ENCODE measurements at places on chromosomes 6 and 20. TPM values are rescaled to one million over a fixed set of nuclear protein-coding genes. Genes with fewer than 3 reads are reported as not detected.

RAD21L1 gene
- 0.16 TPM for polyA plus RNA-seq

ANKRD6 gene
- 0.54 TPM for polyA plus RNA-seq

PSORS1C1 gene
- polyA plus RNA-seq: 2.6 TPM

ENPP3 gene
- polyA plus RNA-seq: not detected

ID4 gene
- polyA plus RNA-seq: 29.1 TPM

PLEKHG1 gene
- 0.51 TPM for polyA plus RNA-seq

ALDH5A1 gene
- 1.0 TPM for polyA plus RNA-seq

TRIM10 gene
- polyA plus RNA-seq: not detected

PRSS16 gene
- 0.20 TPM for polyA plus RNA-seq

BCLAF1 gene
- polyA plus RNA-seq: 78.0 TPM

ALDH8A1 gene
- polyA plus RNA-seq: not detected

AURKA gene
- polyA plus RNA-seq: 88.5 TPM

HSD17B8 gene
- 5.6 TPM for polyA plus RNA-seq

TRIM27 gene
- 40.2 TPM for polyA plus RNA-seq

HUS1B gene
- polyA plus RNA-seq: not detected

SLC35D3 gene
- not detected for polyA plus RNA-seq

TRAPPC3L gene
- polyA plus RNA-seq: 0.30 TPM

VNN1 gene
- 0.61 TPM for polyA plus RNA-seq

MAFB gene
- 3.8 TPM for polyA plus RNA-seq

COL20A1 gene
- not detected for polyA plus RNA-seq

GPR6 gene
- not detected for polyA plus RNA-seq

EEF1A2 gene
- not detected for polyA plus RNA-seq

TRIM40 gene
- not detected for polyA plus RNA-seq

SLC26A8 gene
- polyA plus RNA-seq: not detected

TSBP1 gene
- polyA plus RNA-seq: not detected

ACSS1 gene
- 0.61 TPM for polyA plus RNA-seq

DUSP15 gene
- not detected for polyA plus RNA-seq

FILIP1 gene
- not detected for polyA plus RNA-seq

TFAP2D gene
- not detected for polyA plus RNA-seq

NHLRC1 gene
- polyA plus RNA-seq: 3.7 TPM

STX7 gene
- polyA plus RNA-seq: 52.9 TPM

HTR1B gene
- polyA plus RNA-seq: not detected

RPS6KA2 gene
- polyA plus RNA-seq: 44.0 TPM

CST4 gene
- polyA plus RNA-seq: not detected

PPP1R14C gene
- polyA plus RNA-seq: 10.1 TPM

TSPO2 gene
- polyA plus RNA-seq: not detected

PEX7 gene
- 10.7 TPM for polyA plus RNA-seq

DEFB113 gene
- not detected for polyA plus RNA-seq

MRPL2 gene
- polyA plus RNA-seq: 78.0 TPM

Measured in GM23248 (cell line).